ENCODE measurements at places on chromosomes 7 and 10.

DNA sequence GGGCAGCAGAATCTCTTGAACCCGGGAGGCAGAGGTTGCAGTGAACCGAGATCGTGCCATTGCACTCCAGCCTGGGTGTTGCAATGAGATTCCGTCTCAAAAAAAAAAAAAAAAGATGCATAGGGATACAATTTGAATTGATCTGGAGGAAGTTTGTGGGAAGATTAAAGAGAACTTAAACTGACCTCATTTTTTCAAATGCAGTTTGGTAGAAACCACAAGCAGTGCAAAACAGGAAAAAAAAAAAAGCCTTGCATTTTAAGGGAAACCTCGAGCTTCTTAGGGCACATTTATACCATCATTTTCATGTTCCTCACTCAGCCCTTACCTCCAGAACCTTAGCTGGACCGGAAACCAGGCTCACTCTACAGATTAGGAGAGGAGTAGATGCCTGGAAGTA, 2.8 kb downstream of the KCTD7 start:
- DNase-seq: no peak

DNA sequence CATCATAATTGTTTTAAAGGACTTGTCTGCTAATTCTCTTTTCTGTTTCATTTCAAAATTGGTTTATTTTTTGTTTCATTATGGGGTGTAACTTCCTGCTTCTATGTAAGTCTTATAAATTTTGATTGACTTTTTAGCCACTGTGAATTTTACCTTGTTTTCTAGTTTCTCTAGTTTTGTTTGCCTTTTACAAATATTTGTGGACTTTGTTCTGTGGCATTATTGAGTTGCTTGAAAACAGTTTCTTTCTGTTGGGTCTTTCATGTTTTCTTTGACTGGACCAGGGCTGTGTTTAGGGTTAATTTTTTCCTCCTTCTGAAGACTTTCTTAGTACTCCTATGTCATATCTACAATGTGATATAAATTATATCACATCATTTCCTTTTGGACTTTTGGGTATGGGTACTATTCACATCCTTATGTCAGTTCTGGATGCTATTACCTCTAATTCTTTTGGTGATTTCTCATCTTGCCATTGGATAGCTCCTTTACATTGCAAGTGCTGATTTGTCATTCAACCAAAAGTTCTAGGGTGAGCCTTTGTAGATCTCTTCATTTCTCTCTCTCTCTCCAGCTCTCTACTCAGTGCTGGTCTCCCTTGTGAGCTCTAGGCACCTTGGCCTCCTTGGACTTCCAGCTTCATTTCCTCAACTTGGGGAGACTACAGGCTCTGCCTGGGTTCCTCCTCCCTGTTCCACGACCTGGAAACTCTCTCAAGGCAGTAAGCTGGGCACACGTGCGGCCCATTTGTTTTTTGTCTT, 36.9 kb downstream of the MLLT10 start:
- no peak for DNase-seq

DNA sequence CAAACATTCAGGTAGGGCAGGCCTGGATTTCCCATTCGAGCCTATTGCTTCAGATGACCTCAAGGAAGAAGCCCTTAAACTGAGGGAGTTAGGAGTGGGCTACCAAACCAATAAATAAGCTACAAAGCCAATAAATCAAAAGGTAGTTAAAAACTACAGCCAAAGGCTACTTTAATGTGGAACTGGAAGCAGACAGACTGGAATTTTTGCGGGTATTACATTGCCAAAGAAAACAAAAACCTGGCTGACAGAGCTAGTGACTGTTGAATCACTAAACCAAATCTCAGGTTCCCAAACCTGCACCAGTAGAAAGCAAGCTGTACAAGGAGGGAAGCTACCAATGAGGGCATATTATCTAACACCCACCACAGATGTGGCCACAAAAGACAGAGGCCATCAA, 315.6 kb downstream of the GRM8 start:
- no peak for DNase-seq

GRCh38 chr10:15316145-15316544, 54.9 kb downstream of the FAM171A1 start:
- DNase-seq: no peak

- DNase-seq: no peak
Measured at GRCh38 chr10:17138460-17139042, 8.9 kb upstream of the CUBN start.

DNA sequence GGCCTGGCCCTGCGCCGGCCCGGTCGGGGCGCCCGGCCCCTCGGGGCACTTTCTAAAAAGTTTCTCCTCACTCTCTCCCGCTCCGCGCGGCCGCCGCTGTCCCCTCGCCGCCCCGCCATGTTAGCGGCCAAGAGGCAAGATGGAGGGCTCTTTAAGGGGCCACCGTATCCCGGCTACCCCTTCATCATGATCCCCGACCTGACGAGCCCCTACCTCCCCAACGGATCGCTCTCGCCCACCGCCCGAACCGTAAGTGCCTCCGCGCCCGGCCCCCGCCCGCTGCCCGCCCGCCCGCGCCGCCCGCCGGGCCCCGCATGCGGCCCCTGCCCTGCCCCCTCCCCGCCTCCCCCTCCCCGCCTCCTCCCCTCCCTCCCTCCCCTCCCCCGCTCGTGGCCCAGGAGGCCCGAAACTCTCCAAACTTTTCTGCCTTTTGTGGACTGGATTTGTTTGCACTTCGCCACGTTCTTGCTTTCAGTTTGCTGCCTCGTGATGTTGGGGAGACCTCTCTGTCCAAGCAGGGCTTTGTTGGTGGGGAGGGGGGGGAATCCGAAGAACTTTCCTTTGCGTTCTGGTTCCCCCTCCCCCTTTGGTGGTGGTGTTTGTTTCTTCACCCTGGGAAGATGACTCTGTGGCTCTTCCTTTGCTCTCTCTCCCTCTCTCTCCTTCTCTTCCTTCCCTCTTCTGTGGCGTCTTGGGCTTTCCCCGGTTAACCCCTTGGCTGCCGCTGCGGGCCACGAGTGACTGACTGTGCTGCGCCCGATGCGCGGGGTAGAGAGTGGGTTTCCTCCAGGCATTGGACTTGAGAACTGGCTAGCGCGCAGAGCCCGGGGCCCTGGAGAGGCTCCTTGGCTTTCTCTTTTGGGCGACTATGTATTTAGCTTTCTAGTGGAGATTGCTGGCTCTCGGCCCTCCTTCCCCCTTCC, 1.6 kb downstream of the TCF7L2 start:
- DNase-seq: peak; percentile 80

GRCh38 chr7:45682836-45683555, 108.8 kb downstream of the ADCY1 start:
- peak; percentile 75 for DNase-seq

DNA sequence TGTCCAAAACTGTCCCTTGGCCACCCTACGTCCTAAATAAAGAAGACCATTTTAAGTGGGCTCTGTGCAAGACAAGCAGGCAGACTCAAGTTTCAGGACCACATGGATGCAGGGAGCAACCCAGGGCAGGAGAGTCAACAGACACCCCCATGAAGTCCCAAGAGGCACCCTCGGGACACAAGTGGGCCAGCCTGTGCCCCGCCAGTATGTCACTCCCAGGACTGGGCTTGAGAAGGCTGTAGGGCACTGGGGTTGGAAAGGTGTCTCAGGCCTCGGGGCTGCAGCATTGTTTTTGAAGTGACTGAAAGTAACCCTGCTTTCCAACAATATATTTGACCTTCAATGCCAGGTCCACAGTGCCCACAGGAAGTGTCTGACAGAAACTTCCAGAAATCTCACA, 157.4 kb downstream of the TNS3 start:
- DNase-seq: no peak

- DNase-seq: peak; percentile 90
Measured at GRCh38 chr7:140200061-140200989, 23.5 kb upstream of the KDM7A start.

- no peak for DNase-seq
Measured at GRCh38 chr7:45703373-45703821, 129.2 kb downstream of the ADCY1 start.

- DNase-seq: no peak
Measured at GRCh38 chr10:129730993-129731325, 233.1 kb downstream of the EBF3 start.

DNA sequence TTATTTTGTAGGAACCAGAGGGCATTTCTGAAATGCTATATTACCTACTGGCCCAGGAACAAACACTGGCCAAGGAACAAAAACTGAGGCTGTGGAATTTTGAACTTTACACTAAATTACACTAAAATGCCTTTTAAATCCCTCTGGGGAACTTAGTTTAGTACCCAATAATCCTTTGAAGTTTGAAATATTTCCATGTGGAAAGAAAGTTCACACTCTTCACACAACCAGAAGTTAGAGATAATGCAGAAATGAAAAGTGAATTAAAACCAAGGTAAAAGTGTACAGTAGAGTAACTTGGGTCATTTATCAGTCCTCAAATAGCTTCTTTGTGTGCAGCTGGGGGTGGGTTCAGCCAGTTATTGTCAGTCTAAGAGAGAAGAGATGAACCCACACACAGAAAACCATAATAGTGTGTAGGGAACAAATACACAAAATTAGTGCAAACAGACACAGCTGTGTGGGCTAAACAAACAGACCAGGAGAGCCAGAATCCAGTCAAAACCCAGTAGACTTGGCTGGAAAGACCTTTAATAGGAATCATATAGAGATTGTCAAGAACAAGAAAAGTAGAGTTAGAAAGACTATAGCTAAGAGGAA, 46.5 kb upstream of the DGKI start:
- no peak for DNase-seq

- DNase-seq: no peak
Measured at GRCh38 chr10:128318366-128318765, 192.1 kb upstream of the MKI67 start.

GRCh38 chr10:84059526-84059925, 79.8 kb upstream of the GHITM start:
- no peak for DNase-seq

DNA sequence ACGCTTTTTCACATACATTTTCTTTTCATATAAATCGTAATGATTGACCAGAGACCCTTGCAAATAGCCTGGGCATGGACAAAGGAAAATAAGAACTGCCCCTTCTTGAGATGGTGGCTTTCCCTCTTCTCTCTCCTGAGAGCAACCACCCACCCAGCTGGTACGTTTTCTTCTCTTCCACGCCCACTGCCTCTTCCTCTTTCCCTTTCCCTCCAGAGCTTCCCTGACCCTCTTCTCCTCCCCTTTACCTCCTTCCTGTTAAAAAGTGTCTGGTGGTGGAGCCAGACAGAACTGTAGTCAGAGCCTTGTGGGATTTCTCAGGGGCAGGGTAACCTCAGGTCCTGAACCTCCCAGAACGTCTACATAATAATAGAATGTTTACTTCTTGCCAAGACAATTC, 23.2 kb downstream of the GPR141 start:
- DNase-seq: no peak

DNA sequence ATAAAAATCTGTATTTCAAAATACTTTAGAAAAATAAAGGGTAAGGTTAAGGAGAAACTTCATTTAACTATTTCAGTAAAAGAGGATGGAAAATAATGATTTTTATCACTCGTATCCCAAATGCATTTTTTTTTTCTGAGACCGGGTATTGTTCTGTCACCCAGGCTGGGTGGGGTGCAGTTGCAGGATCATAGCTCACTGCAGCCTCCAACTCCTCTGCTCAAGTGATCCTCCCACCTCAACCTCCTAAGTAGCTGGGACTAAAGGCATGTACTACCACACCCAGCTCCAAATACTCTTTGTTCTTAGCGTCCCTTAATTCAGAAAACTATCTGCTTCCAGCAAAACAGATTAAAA, 11.8 kb downstream of the KMT2C start:
- DNase-seq: no peak

DNA sequence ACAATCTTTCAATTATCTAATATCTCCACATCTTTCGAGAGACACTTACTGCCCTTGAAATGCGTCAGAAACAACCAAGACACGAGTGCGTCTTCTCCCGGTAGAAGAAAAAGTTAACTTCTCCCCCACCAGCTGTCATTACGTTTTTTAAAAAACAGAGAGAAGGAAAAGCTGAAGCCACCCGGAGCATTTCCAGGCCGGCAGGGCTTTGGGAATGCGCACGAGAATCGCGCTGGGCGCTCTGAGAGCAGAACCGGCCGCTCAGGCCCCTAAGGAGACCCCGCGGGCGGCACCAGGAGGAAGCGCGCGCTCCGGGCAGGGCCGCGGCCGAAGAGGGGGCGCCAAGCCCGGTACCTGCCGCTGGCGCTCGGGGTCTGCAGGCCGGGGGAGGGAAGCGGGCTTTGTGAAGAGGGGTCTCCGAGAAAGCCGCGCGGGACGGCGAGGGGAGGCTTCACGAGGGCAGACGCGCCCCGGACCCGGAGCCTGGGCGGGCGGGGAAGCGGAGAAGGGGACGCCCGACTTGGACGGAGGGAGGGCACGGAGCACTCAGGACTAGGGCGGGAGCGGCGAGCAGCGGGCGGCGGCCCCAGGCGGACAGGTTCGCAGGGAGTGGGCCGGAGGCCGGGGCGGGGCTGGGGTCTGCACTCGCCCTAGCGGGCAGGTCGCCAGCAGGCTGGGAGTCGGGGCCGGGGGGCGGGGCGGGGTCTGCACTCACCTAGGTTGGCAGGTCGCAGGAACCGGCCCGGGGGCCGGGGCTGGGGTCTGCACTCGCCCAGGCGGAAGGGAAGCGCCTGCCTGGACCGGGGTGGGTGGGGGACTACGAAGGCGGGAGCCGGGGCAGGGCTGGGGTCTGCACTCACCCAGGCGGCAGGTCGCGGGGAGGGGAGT, 932 bp downstream of the ESYT2 start:
- peak; percentile 31 for DNase-seq

DNA sequence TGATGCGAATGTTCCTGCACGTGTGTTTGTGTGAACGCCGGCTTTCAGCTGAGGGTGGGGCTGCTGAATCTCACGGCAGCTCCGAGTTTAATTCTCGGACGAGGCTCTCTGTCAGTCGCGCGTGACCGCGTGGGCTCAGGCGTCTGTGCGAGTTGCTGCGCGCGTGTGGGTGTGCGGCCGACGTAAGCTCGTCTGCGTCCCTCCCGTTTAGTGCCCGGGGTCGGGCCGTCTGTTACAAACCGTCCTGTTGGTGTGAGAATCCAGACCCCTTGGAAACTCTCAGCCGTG, 41.6 kb upstream of the CFAP46 start:
- DNase-seq: no peak

DNA sequence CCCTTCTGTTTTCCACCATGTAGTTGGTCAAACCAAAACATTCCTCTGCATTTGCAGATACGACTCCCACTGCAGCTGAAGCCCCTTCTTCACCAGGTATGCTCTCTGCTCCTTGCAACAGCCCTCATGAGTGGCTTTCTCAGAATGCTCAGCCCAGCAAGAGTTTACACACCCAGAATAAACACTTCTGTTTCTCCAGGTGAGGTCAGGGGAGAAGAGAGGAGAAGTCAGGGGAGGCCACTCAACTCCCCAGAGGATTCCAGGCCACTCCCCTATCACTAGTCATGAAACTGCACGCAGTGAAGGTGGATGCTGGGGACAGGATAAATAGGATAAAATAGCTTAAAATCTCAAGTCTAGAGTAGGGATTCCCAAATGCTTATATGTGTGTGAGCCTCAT, 31.2 kb downstream of the CUZD1 start:
- DNase-seq: no peak

- peak; percentile 40 for DNase-seq
Measured at GRCh38 chr7:91759205-91759863, 121.2 kb downstream of the MTERF1 start.

DNA sequence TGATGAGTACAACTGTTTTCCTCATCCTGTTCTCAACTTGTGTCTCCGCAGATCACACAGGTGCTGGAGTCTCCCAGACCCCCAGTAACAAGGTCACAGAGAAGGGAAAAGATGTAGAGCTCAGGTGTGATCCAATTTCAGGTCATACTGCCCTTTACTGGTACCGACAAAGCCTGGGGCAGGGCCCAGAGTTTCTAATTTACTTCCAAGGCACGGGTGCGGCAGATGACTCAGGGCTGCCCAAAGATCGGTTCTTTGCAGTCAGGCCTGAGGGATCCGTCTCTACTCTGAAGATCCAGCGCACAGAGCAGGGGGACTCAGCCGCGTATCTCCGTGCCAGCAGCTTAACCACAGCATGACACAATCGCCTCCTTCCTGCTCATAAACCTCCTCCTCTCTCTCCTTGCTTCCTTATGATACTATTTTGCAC, 126.7 kb upstream of the PRSS58 start:
- DNase-seq: peak; percentile 86

Data from fibroblast of mammary gland (primary cell).